ENCODE measurements at places on chromosomes 12 and 14. TPM values are rescaled to one million over a fixed set of nuclear protein-coding genes. Genes with fewer than 3 reads are reported as not detected.

- H3K27ac ChIP-seq, result no peak overlapping the region
- H3K36me3 ChIP-seq, result no peaks in the 10 kb centered on the region
- H3K4me1 ChIP-seq, result peaks cover 3% of the 10 kb centered on the region
- H3K27me3 ChIP-seq, result no peaks in the 10 kb centered on the region
- DNase-seq, result no peak
These were observed 49.2 kb upstream of the AEBP2 start for GRCh38 chr12:19390051-19390598.

- no peaks in the 10 kb centered on the region for H3K36me3 ChIP-seq
- peaks cover 100% of the 10 kb centered on the region for H3K27me3 ChIP-seq
- no peak overlapping the region for H3K27ac ChIP-seq
- peaks cover 22% of the 10 kb centered on the region for H3K4me1 ChIP-seq
These were observed 1.3 kb upstream of the ASCL1 start for GRCh38 chr12:102955926-102956737.

DNA sequence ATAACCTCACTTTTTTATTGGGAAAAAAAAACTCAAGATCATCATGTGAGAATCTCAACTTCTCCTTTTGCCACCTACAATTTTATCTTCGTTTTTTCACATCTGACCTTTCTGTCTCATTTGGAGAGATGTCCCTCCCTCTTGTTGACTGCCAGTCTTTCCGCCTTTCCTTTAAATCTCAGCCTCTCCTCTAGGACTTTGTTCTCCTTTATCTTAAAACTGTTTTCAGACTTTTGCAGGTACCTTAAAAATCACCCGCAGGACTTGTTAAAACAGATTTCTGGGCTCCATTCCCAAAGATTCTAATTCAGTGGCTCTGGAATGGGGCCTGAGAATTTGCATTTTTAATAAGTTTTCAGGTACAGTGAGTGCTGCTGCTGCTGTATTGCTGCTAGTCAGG lies 223.2 kb downstream of the NTF3 start:
- DNase-seq, result no peak
- no peaks in the 10 kb centered on the region for H3K4me1 ChIP-seq
- H3K27ac ChIP-seq, result no peak overlapping the region

Gene RNASE3
- total RNA-seq, result not detected
